ENCODE measurements at places on chromosomes 7 and 10.

- DNase-seq = no peak
Measured at GRCh38 chr10:118911363-118911762, 118.2 kb upstream of the NANOS1 start.

GRCh38 chr10:101687071-101687658 is 7.8 kb downstream of the FBXW4 start:
- no peak for DNase-seq

DNA sequence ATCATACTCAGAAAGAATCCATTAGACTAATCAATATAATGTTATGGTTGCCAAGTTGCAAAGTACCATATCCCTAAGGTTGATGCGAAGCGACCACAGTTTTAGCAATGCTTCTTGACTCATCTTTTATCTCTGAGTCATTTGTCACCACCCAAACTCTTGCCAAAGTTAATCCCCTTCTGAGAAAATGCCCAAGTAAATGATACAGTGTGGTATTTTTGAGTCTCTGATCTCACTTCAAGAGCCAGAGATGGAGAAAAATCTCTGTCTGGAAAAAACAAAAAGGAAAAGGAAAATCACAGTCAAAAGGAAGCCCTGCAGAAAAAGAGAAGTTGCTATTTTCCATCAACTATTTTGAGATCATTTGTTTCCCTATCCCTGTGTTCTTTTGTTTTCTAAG is 26.7 kb upstream of the OTUD1 start:
- DNase-seq = no peak

GRCh38 chr7:47619806-47620205 is 37.9 kb upstream of the TNS3 start:
- no peak for DNase-seq

DNA sequence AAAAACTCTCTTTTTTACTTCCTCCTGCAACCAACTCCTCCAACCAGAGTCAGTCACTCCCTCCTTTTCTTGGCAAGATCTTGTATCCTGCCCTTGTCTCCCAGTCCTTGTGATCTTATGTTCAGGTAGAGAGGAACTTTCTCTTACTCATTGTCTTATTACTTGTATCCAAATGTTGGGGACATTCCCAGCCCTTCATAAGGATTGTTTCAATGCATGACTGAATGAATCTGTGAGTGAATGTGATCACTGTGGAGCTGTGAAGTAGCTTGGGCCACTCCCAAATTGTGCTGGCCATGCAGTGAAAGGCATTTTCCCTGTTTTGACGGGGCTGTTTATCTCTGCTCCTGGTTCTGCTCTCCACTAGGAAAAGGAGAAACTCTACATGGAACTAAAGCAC is 93.7 kb downstream of the CFAP58 start:
- no peak for DNase-seq

DNA sequence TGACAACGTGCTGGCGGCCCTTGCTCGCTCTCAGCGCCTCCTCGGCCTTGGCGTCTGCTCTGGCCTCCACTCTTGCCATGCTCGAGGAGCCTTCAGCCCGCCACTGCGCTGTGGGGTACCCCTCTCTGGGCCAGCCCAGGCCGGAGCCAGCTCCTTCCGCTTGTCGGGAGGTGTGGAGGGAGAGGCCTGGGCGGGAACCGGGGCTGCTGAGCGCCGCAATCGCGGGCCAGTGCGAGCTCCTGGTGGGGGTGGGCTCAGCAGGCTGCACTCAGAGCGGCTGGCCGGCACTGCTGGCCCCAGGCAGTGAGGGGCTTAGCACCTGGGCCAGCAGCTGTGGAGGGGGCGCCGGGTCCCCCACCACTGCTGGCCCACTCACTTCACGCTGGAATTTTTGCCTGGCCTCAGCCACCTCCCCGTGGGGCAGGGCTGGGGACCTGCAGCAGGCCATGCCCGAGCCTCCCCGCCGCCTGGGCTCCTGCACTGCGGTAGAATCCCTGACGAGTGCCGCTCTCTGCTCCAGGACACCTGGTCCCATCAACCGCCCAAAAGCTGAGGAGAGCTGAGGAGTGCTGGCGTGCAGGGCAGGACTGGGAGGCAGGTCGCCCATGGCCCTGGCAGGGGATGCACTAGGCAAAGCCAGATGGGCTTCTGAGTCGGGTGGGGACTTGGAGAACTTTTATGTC is 372.2 kb upstream of the NRG3 start:
- DNase-seq = peak; percentile 29

DNA sequence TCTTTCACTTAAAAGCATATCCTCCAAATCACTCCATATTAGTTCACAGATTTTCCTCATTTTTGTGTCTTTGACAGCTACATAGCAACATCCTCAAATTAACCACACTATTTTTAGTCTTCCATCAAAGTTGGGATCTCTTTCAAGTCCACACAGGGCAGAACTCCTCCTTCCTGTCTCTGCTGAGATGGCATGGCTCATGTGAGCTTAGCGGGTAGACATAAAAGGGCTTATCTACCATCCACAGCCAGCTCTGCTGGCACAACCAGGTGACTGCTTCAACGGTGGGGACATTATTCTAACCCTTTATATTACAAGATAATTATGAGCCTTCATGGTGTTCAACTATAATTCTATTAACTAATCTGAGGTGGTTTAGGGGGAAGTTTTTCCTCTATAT is 35.5 kb downstream of the ICA1 start:
- DNase-seq = no peak

- no peak for DNase-seq
Measured at GRCh38 chr10:75971402-75972211, 540.2 kb downstream of the LRMDA start.

GRCh38 chr10:49611816-49612512 is 1.9 kb downstream of the SLC18A3 start:
- DNase-seq = peak; percentile 50

DNA sequence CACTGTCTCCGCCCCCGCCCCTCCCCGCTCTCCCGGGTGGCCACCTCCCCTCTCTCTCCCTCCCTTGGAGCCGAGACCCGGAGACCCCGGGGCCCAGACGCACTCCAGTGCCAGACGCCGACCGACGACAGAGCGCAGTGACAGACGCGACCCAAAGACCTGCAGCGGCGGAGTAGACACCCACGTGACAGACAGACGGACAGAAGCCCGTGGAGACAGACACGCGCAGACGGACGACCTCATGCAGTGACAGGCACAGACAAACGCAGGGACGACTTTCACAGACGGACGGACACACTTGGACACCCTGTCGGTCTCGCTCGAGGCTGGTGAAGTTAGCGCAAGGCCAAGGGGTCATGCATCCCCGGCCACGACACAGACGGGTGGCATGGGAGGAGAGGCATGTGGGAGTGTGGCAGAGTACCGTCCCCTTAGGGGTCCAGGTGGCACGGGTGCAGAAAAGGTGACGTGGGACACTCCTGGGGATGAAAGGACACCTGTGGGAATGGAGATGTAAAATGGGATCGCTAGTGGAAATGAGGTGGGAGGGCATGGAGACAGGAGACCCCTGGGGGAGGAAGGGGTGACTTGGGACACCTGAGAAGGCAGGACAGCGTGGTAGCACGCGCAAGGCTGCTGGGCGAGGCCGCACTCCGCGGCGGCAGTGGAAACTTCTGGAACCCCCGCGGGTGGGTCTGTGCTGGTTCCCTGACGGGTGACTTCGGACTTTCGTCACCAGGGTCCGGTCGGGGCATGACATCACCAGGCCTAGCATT is 456 bp upstream of the ACHE start:
- DNase-seq = no peak

DNA sequence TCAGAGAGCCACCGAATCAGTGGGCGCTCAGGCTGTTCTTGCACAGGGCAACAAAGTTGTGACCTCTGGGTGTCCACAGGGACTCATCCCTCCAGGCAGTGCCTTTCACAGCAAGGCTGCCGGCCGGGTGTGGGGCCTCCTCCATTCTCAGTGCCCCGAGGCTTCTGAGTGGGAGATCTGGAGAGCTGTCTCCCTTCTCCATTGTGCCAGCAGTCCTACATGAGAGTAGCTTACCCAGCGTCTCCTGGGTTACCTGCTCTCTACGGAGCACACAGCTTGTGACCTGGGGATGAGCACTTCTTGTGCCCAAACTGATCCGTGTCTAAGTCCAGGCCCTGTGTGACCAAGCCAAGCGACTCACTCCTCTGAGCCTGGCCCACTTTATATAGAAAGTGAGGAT is 240.9 kb upstream of the GRB10 start:
- DNase-seq = no peak

- DNase-seq = no peak
Measured at GRCh38 chr7:40746841-40747556, 612.2 kb downstream of the SUGCT start.

- DNase-seq = no peak
Measured at GRCh38 chr7:140534743-140535142, 55.4 kb upstream of the MKRN1 start.

- no peak for DNase-seq
Measured at GRCh38 chr7:133724694-133725093, 402.4 kb upstream of the LRGUK start.

- no peak for DNase-seq
Measured at GRCh38 chr10:29532256-29532878, 102.4 kb downstream of the SVIL start.

GRCh38 chr10:83533290-83533689 is 606.0 kb upstream of the GHITM start:
- no peak for DNase-seq

DNA sequence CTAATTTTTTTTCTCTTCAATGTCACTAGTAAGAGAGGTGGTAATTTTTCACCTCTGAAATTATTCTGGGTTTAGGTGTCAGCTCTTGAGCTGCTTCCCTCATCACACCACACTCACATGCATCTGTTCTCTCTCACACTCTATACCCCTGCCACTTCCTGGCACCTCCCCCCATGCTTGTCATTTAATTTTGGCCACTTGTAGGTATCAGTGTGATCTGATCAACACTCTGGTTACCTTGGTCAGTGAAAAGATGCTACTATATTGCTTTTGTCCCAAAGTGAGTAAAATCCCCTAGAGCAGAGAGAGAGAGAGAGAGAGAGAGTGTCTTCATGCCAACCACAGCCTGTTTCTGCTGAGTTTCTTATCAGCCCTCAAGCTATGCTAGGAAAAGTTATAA is 42.5 kb downstream of the STK17A start:
- DNase-seq = no peak

GRCh38 chr10:123154711-123155505 is 706 bp downstream of the BUB3 start:
- DNase-seq = no peak

GRCh38 chr10:84087202-84087601 is 52.1 kb upstream of the GHITM start:
- no peak for DNase-seq

DNA sequence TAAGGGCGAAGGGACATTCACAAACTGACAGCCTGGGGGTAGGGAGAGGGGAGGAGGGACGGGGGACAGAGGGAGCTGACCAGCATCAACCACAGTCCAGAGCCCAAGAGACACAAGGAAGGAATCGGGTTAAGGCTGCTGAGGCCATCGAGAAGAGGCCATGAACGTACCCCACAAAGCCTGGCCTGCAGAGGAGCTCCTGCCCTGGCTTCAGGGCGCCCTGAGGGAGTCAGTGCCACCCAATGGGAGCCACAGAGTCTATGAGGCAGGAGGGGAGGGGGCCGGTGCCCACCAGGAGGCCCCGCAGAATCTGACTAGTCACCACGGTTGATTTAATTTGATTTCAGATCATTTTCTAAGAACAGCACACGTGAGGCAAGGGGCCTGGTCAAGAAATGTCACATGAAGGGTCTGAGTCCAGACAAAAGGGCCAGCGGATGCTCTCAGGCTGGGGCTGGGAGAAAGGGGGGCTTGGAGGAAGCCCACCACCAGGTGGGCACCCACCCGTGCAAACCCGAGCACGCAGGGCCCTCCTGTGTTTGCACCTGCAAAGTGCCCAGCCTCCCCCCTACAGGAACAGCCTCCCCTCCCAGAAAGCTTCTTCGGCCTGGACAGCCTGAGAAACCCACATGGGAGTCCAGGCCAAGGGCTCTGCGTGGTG is 40.4 kb downstream of the CAMK2B start:
- DNase-seq = peak; percentile 35

GRCh38 chr10:677038-677437 is 12.4 kb downstream of the DIP2C start:
- DNase-seq = no peak

DNA sequence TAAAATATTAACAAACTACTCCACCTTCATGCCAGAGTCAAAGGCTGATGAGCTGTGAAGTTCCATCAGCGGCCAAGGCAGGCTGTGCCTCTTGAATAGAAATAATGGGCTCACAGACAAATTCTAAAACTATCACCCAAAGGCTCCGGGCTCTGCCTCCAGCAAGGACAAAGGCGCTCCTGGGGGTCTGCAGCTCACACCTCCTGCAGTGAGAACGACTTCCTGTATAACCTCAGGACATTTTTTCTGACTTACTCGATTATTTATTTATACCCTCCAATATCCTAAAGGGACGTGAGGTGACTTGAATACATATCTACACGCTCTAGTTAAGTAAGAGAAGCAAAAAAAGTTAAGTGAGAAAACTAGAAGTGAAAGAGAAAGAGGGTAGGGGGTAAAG is 500.7 kb downstream of the CCSER2 start:
- no peak for DNase-seq

GRCh38 chr10:91349381-91349780 is 60.8 kb upstream of the HECTD2 start:
- DNase-seq = no peak

GRCh38 chr7:18521236-18521589 is 25.7 kb downstream of the HDAC9 start:
- DNase-seq = no peak

DNA sequence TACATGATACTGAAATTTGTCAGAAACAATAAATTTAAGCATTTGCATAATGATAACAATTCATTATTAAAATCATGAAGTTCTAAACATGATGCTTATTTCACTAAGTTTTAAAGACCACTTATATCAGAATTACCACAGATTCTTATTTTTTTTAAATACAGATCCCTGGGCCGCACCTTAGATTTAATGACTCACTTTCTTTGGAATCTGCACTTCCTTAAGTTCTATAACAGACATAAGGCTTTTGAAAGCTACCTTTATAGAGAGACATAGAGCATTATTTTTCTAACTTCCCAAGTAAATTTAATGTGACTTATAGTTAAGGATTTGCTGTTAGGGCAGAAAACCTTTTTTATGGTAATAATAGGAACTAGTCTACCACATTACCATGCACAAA is 214.9 kb downstream of the IPMK start:
- DNase-seq = no peak

GRCh38 chr10:30454744-30455510 is 20.9 kb downstream of the MAP3K8 start:
- DNase-seq = no peak

DNA sequence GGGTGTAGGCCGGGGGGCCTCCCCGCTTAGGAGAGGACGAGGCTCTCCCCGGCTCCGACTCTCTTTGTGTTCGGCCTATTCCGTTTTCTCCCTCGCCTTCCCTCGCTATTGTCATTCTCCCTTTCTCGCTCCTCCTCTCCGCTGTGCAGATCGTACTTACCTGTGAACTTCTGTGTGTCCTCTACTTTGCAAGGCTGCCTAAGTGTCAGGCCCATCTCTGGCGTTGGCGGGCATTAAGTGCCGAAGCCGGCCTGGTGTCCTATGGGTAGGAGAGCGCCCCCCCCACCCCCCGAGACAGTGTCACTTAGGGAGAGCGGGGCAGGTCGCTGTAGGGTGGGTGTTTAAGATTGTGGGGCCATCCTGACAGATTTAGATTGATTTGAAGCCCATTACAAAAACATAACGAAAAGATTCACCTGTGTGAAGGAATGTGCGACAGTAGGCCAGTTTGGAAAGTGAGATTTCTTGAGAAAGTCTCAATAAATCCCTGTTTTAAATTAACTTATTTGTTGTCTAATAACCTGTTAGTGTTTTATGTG is 579 bp downstream of the RBM33 start:
- no peak for DNase-seq

Measured in RWPE2 (cell line).